ENCODE measurements at places on chromosomes 2 and 18.

GRCh38 chr2:187612857-187613256, 58.6 kb upstream of the TFPI start:
- no peak for DNase-seq

DNA sequence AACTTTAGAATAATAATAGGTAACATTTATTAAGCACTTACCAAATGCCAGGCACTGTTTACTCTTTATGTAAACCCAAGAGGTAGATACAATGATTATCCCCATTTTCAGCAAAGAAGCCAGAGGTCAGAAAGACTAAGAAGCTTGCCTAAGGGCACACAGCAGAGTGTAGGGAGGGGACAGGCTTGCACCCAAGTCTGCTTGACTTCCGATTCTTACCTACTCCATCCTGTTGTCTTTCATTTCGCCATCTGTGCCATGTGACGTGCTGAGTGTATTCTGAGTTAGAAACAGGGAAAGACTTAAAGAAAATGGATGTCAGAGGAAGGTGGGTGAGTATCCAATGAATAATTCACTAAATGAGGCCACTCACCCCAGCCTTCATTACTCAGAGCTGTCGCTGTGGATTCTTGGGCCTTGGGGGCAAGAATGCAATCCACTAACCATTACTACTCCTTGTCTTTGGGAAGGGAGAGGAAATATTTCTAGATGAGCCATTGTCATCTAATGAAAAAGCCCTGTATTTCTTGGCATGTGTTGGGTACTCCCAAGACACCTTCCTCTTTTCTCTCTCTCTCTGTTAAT, 76.4 kb upstream of the BCL11A start:
- no peak for DNase-seq

- peak; percentile 14 for DNase-seq
Observed at GRCh38 chr2:96174251-96175144, 29.3 kb upstream of the DUSP2 start.

DNA sequence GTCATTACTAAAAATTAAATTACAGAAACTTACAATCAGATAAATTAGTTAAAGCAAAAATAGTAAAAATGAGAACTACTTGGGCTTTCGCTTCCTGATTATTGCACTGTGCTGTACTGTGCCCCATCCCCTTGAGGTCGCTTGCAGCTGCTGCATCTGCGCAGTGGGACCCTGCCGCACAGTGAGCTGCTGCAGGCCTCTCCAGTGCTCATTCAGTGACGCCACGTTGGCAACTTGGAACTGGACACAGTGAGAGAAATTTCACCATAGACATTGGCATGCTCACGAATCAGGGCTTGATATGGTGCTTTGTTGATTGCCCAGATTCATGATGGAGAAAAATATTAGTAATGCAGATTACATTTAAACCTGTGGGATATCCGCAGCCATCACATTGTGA, 290.8 kb upstream of the MYT1L start:
- no peak for DNase-seq

DNA sequence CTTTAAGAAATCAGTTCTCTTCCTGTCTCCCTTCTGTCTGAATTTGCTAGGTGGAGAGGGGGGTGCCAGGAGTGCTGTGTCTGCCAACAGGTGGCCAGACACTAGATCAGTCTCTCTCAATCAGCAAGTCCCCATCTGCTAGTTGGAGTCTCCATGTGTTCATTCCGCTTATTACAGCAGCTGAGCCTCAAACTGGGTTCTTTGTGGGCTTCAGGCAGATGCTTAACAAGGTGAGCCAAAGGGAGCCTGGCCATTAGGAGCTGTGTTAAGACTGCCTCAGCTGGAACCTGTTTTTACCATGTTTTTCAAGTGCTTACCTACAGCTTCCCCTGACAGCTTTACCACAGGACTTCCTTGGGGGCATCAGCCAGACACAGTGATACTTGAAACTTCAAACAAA, 401.9 kb downstream of the LRP1B start:
- no peak for DNase-seq

DNA sequence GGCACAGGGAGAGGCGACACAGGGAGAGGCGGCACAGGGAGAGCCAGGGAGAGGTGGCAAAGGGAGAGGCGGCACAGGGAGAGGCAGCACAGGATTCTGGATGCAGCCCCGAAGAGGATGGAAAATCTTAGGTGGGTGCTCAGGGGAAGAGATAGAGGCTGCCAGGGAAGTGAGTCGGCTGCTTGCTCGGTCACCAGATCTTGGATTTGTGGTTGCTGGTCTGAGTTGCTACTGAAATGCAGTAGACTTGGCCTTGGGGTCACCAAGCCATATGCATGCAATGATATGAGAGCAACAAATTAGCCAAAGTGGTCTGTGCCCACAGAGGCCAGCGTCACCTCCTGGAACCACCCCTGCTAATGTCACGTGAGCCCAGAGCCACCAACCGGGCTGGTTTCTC, 117.2 kb upstream of the SALL3 start:
- DNase-seq: no peak

DNA sequence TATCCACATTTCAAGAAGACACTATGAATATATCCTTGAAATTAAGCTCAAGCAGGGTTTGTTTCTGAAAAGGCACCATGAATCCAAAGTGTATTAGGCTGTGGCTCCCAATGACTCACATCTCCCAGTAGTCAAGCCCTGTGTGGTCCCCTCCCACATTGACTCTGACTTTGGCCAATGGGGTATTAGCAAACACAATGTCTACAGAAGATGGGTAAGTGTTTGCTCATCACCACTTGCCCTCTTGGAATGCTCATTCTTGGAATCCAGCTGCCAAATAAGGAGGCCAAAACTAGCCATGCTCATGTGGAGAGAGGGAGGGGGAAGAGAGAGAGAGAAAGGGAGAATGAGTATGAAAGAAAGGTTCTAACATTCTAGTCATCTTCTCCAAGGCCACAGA, 490.0 kb downstream of the TXNL1 start:
- DNase-seq: no peak

GRCh38 chr2:96841701-96842495, 1.9 kb downstream of the ANKRD23 start:
- no peak for DNase-seq

- DNase-seq: no peak
Observed at GRCh38 chr2:14423145-14423906, 209.2 kb upstream of the LRATD1 start.

DNA sequence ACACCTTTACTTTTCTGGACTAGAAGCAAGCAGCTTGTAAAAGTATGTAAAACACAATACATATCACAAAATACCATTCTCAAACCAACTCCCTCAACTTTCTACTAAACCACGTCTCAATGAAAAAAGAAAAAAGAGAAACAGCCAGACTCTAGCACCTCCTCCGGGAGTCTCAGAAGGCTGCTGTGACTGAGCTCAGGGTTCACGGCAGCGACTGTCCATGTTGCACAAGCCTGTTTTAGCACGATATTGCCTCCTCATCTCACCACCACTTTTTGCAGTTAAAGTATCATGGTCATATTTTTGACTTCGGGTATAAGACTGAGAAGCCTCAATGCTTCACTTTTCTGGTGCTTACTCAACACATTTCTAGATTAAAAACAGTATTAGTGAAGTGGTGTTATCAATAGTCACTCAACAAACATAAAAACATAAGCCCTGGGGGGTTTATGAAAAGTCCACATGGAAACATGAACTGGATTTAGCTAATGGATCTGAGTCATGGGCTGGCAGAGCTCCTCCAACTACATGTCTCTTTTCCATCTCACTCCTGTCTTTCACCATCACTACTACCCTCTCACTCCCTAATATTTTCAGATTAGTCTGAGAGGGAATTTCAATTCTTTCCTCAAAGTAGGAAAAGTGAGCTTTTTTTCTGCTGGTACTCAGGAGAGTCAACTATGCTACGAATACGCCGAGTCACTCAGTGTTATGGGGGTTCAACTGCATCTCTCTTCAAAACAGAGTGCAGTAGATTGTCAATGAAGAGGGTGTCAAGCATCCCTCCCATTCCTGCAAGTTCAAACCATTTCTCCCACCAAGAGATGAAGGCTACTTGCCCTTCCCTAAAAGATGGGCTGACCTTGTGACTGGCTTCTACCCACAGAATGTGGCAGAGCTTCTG, 113.7 kb downstream of the OSR1 start:
- DNase-seq: no peak

DNA sequence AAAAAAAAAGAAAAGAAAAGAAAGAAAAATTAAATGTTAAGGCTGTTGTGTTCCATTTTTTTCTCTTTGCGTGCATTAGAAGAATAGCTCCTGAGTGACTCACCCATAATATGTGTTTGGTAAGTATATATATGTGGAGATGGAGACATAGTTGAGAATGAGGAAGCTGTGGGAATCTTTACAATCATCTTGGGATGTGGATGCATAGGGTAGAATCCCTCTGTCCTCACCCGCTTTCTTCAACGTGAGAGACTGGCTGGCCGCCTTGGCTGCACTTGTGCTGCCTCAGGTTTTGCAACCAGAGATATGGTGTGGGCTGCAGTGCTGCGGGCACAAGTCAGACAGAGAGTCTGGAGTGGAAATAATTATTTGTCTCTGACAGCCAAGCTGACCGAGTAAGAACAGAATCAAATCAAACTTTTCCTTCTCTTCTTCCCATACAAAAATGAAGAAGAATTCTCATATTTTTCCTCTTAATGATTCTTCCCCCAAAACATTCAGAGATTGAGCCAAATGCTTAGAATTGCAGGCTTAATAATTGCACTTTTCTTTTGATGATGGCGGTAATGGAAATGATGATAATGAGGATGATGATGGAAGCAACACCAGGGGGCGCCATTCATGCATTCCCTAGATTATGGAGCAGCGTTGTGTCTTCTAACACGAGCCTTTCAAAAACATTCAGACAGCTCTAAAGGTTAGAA, 48.5 kb downstream of the SERPINB7 start:
- no peak for DNase-seq
